ENCODE measurements at places on chromosomes 6 and 20. TPM values are rescaled to one million over a fixed set of nuclear protein-coding genes. Genes with fewer than 3 reads are reported as not detected.

Gene ZBTB46
- 0.16 TPM for polyA plus RNA-seq

DNA sequence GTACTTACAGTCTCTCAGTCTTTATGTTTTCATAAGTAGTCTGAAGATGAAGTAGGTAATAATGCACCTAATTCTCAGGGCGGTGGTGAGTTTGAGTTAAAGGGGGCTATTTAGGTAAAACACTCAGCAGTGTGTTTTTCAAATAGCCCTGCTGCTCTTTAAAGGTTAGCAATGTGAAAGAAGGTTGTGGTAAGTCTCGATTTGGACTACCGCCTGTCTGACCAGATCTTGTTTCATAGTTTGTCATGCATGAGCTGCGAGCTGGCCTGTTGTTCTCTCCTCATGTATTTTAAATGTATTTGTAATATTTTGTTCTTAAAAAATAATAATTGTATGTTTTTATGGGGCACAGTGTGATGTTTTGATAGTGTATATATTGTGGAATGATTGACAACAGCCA is 340.2 kb downstream of the DHX35 start:
- no peak overlapping the region for H3K4me3 ChIP-seq
- H3K27ac ChIP-seq, result no peak overlapping the region
- H3K4me1 ChIP-seq, result no peaks in the 10 kb centered on the region

DNA sequence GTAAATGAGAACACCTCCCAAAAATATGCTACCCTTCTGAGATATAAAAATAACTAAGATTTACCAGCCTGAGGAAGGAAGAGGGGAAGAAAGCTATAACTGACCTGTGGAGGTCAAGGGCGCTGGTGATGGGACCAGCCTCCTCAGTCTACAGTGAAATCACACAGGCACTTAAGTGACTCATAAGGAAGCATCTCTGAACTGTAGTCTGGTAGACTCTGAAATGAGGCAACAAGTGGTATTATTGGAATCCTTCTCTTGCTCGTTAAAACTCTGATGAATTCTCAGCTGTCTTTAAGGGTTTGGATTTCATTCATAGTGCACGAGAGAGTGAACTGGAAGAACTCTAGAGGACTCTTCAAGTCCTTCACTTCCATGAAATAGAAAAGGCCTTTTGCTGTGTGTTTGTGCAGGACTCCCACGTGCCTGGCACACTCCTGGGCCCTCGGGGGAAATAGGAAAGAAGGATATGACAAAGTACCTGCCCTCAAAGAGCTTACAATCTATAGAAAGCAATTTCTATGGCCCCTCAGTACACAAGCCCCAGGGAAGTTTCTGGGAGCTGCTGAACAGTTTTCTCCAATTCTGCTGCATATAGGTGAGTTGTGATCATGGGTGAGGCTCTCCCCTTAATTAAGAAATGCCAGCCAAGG is 231.8 kb upstream of the RREB1 start:
- H3K36me3 ChIP-seq, result no peaks in the 10 kb centered on the region
- DNase-seq, result no peak
- H3K27me3 ChIP-seq, result no peaks in the 10 kb centered on the region
- no peak overlapping the region for H3K27ac ChIP-seq
- no peaks in the 10 kb centered on the region for H3K4me1 ChIP-seq

GRCh38 chr6:160424256-160424655 is 76.1 kb downstream of the SLC22A3 start:
- no peak overlapping the region for H3K27ac ChIP-seq
- DNase-seq, result no peak
- no peaks in the 10 kb centered on the region for H3K27me3 ChIP-seq
- no peak overlapping the region for H3K4me3 ChIP-seq
- H3K4me1 ChIP-seq, result no peaks in the 10 kb centered on the region
- no peaks in the 10 kb centered on the region for H3K36me3 ChIP-seq

Gene TLDC2
- polyA plus RNA-seq, result 0.12 TPM

- peaks cover 60% of the 10 kb centered on the region for H3K36me3 ChIP-seq
- no peak for DNase-seq
- H3K27me3 ChIP-seq, result no peaks in the 10 kb centered on the region
- no peak overlapping the region for H3K27ac ChIP-seq
- no peak overlapping the region for H3K4me3 ChIP-seq
- H3K4me1 ChIP-seq, result peaks cover 21% of the 10 kb centered on the region
Measured at GRCh38 chr6:30725713-30726505, 5.8 kb downstream of the TUBB start.

GRCh38 chr6:51398064-51398705 is 579.5 kb downstream of the TFAP2B start:
- no peak overlapping the region for H3K4me3 ChIP-seq
- DNase-seq, result no peak
- no peaks in the 10 kb centered on the region for H3K36me3 ChIP-seq
- H3K4me1 ChIP-seq, result no peaks in the 10 kb centered on the region
- H3K27me3 ChIP-seq, result no peaks in the 10 kb centered on the region
- H3K27ac ChIP-seq, result no peak overlapping the region

GRCh38 chr6:136563386-136564152 is 13.3 kb upstream of the MAP7 start:
- H3K27me3 ChIP-seq, result no peaks in the 10 kb centered on the region
- no peak overlapping the region for H3K4me3 ChIP-seq
- H3K4me1 ChIP-seq, result peaks cover 9% of the 10 kb centered on the region
- peaks cover 30% of the 10 kb centered on the region for H3K36me3 ChIP-seq

GRCh38 chr6:18390476-18390875 is 3.3 kb downstream of the RNF144B start:
- H3K27ac ChIP-seq, result no peak overlapping the region
- H3K27me3 ChIP-seq, result no peaks in the 10 kb centered on the region
- H3K4me1 ChIP-seq, result peaks cover 45% of the 10 kb centered on the region
- DNase-seq, result no peak
- H3K4me3 ChIP-seq, result no peak overlapping the region

Gene SRC
- polyA plus RNA-seq, result 11.8 TPM

Gene ARID1B
- polyA plus RNA-seq, result 59.0 TPM

All from B cell (primary cell).